ENCODE measurements at places on chromosomes 11 and 22.
A peak's percentile ranks its signal among the peaks of the same experiment; 100 is the strongest.

GRCh38 chr11:23058656-23059055 is 198.4 kb upstream of the CCDC179 start:
- DNase-seq, result no peak

- DNase-seq, result no peak
Observed at GRCh38 chr11:130166457-130166784, 6.8 kb downstream of the ST14 start.

DNA sequence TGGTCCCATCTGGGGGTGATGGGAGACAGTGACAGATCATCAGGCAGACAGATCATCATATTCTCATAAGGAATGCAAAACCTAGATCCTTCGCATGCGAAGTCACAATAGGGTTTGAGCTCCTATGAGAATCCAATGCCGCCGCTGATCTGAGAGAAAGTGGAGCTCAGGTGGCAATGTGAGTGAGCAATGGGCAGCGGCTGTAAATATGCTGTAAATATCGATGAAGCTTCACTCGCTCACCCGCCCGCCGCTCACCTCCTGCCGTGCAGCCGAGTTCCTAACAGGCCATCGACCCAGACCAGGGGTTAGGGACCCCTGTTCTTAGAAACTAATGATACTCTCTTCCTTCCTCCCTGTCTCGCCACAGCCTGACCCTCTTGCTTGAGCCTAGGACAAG is 9.4 kb upstream of the PLA2G6 start:
- no peak for DNase-seq

GRCh38 chr22:22771696-22772377 is 115.8 kb upstream of the IGLL5 start:
- no peak for DNase-seq

- DNase-seq, result peak; percentile 56
Observed at GRCh38 chr22:33919391-33920196, 682 bp downstream of the LARGE1 start.

- no peak for DNase-seq
Observed at GRCh38 chr11:12164061-12165014, 53.9 kb downstream of the MICAL2 start.

GRCh38 chr22:38953577-38954413 is 3.6 kb upstream of the APOBEC3A start:
- no peak for DNase-seq

DNA sequence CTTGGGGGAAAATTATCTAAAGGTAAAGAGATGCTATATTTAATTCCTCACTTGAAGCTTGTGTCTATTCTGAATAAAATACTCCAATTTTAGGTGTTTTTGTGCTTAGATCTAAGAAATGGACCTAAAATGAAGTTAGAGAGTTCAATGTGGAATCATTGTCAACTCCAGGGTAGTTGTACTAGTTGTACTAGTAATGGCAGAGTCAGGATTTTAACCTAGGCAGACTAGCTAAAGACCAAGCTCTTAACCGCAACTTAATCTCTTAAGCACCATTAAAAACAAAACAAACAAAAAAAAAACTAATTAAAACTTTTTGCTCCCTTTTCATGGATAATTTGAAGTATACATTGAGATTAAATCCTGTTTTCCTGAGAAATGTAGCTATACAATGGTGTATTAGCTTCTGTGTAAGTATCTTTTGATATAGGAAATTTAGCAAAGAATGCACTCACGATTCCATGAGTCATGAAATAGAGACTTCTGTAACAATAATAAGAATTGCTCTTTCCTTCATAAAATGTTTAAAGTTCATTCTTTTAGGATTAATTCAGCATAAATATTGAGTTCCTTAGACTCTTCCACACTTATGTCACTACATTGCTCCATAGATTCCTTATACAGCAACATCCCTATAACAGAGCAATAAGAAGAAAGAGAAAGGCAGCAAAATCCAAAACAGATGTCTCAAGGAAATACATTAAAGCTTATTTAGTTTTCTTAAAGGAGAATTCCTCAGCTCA is 26.5 kb upstream of the SOX6 start:
- no peak for DNase-seq

DNA sequence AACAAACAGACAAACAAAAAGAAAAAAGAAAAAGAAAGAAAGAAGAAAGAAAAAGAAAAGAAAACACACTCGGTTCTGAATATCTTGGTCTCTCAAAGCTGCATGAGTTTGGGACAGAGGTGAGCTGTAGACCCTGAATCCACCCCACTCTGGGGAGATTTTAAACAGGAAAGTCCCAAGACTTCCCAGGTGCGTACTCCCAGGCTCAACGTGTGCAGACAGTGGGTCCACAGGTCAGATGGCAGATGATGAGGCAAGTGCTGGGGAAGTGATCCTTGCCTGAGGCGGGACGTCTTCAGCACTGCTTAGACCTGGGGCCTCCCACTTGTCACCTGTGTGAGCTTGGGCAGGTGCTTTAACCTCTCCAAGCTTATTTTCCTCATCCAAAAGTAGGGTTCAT is 9.3 kb downstream of the CREB3L1 start:
- no peak for DNase-seq

- no peak for DNase-seq
Observed at GRCh38 chr11:36534276-36534840, 24.3 kb upstream of the TRAF6 start.

DNA sequence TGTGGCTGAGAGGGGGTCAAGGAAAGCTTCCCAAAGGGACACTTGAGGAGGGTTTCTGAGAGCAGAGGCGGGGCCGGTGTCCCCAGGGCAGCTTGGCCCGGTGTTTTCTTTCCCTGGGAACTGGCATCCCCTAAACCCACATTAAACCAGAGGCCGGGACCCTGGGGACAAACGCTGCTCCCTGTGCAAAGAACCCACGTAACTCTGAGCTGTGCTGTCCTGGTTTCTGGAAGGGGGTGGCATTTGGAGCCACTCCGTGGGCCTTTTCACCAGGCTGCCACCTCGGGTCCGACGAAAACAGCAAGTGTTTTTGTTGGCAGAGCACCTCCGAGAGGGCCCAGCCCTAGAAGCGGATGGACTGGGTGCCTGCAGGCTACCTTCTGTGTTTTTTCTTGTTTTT is 100.2 kb upstream of the ANO1 start:
- no peak for DNase-seq

DNA sequence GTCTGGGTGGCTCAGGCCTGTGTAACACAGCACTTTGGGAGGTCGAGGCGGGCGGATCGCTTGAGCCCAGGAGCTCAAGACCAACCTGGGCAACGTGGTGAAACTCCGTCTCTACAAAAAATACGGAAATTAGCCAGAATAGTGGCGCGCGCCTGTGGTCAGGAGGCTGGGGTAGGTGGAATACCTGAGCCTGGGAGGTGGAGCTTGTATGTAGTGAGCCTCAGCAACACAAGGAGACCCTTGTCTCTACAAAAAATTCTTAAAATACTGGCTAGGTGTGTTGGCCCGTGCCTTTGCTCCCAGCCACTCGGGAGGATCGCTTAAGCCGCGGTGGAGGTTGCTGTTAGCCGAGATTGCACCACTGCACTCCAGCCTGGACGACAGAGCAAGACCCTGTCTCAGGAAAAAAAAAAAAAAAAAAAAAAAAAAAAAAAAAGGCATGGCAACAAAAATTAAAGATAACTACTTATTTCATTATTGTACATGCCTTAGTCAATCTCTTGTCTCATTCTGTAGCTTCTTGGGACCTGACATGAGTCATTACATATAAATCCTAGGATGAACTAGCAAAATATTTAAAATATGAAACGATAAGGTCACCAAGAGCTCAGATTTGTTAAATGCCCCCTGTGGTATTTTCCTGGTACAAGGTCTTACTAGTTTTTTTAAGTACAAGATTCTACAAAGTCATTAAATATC is 1.1 kb downstream of the TAF1D start:
- peak; percentile 23 for DNase-seq

GRCh38 chr11:76307396-76307795 is 73.5 kb downstream of the THAP12 start:
- no peak for DNase-seq
